ENCODE measurements at places on chromosomes 11 and 22.

DNA sequence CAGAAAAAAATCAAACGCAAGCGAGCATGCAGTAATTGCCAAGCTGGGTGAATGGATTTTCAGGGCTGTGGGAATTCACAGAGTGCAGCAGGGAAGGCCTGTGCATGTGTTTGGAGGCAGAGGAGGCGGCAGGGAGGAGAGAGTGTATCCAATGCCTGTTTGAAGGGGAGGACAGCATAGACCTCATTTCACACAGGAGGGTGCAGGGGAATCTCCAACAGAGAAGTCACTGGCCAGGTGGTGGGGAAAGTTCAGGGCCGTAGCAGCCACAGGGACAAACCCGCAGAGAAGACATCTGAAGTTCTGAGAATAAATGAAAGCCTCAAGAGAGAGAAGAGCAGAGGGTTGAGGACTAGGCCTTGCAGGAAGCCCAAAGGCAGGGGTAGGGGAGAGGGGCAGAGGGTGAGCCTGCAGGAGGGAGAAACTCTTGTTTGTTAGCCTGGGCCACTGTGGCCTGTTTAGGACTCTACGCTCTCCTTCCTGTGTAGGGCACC is 19.2 kb upstream of the KDM2A start:
- DNase-seq, result no peak

DNA sequence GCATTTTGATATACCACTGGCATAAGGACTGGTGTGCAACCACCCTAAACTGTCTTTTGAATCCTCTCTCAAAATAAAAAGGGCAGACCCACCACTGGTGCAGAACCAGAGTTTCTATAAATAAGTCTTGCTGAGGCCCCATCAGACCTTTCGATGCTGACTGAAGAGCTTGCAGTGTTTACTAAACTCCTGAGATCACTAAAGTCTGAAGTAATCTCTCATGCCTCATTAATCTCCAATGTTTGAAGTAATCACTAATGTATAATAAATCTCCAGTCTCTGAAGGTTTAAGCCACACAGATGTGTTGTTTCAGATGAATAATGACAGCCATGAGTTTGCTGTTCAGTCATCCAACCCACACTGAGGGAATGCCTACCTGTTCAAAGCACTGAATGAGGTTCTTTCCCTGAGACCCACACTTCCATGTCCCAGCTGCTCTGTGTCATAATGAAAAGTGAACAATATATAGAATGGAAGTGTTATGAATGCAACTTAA is 50.6 kb upstream of the DEUP1 start:
- no peak for DNase-seq

GRCh38 chr11:78933350-78933749 is 358.7 kb upstream of the NARS2 start:
- DNase-seq, result no peak

- no peak for DNase-seq
Measured at GRCh38 chr11:74691755-74692154, 39.5 kb downstream of the CHRDL2 start.

- no peak for DNase-seq
Measured at GRCh38 chr11:134483291-134483690, 71.2 kb upstream of the B3GAT1 start.

DNA sequence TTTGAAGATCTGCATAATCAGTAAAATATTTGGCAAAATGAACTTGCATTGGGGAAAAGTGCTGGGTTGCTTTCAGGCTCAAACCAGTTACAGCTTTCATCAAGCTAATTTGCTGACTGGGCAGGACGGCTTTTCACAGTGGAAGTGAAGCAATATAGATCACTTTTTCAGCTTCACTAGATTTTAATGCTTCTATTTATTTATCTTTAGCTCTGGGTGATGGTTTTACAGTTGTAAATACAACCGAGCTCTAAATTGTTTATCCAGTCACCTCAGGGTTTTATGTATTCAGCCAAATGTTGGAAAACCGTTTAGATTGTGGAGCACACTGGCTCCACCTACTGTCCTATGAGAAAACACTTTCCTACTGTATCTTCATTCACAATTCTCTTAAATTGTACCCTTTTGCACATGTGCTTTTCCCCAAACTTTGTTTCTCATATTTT is 58.2 kb downstream of the ACER3 start:
- DNase-seq, result no peak

DNA sequence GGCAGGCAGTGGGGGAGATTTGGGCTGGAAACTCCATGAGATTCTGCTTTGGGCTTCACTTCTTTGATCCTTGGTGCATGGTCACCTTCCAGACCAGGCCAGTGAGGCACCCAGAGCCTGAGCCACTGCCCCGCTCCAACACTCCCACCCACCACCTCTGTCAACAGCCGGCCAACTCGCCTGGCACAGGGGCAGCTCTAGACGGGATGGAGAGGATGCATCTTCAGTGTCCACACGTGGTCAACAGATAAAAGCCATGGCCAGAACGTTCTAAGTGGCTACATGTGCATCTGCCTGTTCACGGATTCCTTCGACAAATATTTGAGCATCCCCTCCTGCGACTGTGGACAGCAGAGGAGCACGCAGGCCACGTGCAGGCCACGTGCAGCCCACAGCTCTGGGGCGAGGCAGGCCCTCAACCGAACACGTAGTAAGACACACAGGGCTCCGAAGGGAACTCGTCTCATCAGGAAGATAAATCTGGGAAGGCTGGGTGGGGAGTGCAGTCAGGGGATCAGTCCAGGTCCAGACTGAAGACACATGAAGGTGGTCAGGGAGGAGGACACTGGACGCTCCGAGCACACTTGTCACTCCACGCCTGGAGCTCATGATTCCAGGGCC is 1.2 kb downstream of the LRRC56 start:
- DNase-seq, result no peak

DNA sequence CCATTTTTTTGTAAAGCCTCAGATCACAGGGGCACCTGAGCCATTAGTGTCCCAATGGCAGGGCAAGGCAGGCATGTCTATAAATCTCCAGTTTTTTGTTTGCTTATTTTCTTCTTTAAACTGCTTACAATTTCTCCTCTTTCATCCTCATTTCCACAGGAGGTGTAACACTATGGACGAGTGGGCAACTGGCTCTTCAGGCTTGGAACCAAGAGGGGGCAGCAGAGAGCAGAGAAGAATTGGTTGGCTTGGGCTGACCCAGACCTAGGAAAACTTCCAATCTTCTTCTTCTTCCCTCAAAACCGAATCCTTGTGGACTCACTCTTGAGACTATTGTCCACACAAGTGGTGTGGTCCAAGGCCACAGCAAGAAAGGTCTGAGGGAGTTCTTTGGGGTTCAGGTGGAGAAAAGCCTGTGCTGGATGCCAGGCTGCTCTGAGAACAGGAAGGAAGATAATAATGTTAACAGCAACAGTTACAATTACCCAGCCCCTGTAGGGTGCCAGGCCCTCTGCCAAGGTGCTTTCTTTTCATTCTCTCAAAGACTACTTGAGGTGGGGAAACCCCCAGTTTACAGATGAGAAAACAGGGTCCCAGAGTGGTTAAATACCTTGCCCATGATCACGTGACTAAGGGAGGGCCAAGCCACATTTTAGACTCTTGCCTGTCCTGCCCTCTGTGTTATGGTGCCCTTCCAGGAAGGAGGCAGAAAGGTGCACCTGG is 70.7 kb upstream of the E2F8 start:
- no peak for DNase-seq

DNA sequence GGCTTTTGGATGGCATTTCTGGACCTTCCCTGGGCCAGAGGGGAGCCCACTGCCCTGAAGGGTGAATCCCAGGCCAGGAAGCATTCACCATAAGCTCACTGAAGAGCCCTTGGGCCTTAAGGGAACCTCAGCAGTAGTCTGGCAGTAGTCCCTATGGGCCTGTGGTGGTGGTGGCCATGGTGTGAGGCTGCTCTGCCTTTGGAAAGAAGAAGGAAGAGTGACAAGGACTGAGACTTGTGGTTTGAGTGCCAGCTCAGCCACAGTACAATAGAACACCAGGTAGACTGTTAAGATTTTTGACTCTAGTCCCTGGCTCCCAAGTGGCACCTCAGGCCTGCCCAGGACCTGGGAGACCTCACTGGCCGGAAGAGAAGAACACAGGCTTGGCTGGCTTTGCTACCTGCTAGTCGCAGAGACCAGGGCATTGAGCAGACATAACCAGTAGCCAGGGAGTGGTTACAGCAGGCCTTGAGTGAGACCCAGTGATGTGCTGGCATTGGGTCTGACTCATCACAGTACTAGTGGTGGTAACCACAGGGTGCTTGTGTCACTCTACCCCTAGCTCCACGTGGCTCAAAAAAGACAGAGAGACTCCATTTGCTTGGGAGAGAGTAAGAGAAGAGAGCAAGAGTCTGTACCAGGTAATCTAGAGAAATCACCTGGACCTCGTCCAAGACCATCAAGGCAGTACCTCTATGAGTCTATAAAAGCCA is 259.8 kb upstream of the BLID start:
- DNase-seq, result no peak

GRCh38 chr11:116505298-116506262 is 267.2 kb downstream of the BUD13 start:
- no peak for DNase-seq

- DNase-seq, result no peak
Measured at GRCh38 chr11:134665188-134665535, 253.1 kb upstream of the B3GAT1 start.

DNA sequence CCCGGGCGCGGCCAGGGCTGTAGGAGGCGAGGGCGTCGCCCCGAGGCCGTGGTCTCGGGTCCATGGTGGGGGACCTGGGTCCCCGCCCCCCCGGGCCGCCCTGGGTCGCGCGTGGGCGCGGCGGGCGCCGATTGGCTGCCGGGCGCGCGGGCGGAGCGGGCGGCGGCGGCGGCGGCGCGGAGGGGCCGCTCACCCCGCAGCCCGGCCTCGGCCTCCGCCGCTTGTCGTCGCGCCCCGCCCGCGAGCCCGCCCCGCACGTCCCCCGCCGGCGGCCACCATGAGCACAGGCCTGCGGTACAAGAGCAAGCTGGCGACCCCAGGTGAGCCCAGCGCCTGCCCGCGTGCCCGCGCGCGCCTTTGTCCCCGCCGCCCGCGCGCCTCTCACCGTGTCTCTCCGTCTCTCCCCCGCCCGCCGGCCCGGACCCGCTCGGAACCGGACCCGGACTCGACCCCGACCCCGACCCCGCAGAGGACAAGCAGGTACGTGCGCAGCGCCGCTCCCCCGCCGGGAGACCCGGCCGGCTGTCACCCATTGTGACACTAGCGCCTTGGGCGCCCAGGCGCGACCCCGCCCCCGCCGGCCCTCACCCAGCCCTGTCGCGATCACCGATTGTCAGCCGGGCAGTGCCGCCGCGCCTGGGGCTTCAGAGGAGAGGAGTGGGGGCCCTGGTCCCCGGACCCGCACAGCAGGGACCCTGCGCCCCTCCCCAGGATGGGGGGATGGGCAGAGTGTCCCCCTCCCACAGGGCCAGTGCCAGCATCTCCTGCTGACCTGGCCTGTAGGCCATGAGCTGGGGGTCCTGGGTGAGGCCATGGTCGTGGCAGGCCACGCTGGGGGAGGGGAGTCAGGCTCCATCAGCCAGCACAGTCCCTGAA is at the start of gene SEPTIN5:
Gene SEPTIN5, plus strand, starts transcription at position 192 of the 876 bp plus-strand sequence. Its CDS starts 86 bp downstream, at position 278.
- no peak for DNase-seq

DNA sequence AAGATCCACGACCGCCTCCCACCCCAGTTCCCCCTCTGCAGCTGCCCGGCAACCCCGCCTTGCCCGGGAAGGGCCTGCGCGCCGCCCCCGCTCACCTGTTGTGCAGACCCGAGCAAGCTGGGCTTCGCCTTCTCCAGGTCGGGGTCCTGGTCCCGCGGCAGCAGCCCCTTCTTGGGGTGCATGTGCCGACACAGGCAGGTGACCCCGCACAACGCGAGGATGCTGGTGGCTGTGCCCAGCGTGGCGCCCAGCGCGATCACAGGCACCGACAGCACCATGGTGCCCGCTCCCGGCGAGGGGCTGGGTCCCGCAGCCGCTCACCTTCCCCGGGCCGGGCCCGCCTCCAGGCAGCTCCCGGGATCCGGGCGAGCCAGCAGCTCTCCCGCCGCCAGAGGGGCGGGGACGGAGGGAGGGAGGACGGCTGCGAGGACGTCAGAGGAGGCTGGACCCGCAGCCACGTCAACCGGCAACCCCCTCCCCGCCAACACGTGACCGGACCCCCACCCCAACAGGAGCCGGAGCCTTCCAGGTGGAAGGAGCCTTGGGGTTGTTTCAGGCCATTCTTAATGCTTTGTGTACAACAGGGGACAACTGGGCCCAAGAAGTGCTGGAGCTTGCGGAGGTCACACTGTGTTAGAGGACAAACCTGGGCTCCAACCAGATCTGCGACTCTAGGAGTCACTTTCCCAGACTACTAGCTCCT is at the start of gene SYT13:
Gene SYT13, minus strand, starts transcription at position 412 of the 703 bp plus-strand sequence. Its CDS starts 134 bp downstream, at position 278.
- DNase-seq, result no peak

GRCh38 chr11:57571606-57572005 is 4.1 kb upstream of the UBE2L6 start:
- no peak for DNase-seq

All from activated CD4-positive, CD25-positive, alpha-beta regulatory T cell treated with anti-CD3 and anti-CD28 coated beads, Interleukin-2, amount 50 U/mL, for 16 hours (primary cell).